ENCODE measurements at places on chromosomes 2 and 18.

GRCh38 chr2:207676827-207677354 lies 34.5 kb upstream of the CCNYL1 start:
- DNase-seq = peak; percentile 36

DNA sequence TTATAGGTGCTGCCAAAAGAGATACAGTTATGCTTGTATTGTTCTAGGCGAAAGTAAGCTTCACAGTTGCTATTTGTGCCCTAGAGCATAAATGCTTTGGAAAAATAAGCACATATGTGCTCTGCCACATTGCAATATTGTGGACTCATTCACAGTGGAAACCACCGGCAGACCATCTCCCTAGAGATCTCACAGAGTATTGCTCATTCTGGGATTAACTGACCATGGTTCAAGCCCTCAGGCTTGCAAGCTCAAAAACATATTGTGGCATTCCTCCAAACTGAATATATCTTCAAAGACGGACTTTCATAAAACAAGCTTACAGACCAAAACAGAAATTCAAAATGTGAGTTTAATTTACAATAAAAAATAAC lies 158.2 kb upstream of the CCDC150 start:
- DNase-seq = no peak

DNA sequence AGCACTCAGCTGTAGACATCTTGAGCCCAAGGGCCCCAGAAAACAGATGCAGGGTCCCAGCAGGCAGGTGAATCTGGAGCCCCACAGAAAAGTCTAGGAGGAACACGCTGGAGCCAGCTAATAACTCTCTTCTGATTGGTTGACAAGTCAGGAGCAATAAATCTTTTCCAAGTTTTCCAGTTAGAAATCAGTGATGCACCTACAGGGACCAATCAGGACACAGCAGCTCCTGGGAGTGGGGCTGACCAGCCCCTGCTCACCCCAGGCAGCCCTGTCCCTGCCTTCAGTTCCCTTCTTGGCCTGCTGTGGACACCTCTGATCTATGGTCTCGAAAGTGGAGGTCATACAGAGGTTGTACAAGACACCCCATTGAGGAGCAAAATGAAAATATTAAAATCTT lies 75.7 kb downstream of the KCNF1 start:
- no peak for DNase-seq

DNA sequence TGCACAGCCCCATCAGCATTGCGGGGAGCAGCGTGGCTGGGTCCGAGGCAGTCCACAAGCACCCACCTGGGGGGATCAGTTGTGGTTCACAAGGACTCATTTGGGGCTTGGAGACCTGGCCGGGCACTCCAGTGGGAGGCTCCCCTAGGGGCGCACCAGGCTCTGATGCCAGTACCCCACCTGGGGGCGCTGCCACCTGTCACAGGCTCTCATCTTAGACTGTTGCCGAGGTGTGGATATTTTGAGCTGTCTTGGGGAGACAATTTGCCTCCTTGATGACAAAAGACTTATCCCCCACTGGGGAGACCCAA lies 3.0 kb downstream of the ADRA2B start:
- DNase-seq = no peak

GRCh38 chr2:105795575-105795934 lies 50.8 kb downstream of the NCK2 start:
- DNase-seq = peak; percentile 48

- DNase-seq = no peak
Observed at GRCh38 chr2:181240844-181241243, 216.3 kb upstream of the ITGA4 start.

- DNase-seq = no peak
Observed at GRCh38 chr2:85430752-85431569, 12.4 kb downstream of the SH2D6 start.

DNA sequence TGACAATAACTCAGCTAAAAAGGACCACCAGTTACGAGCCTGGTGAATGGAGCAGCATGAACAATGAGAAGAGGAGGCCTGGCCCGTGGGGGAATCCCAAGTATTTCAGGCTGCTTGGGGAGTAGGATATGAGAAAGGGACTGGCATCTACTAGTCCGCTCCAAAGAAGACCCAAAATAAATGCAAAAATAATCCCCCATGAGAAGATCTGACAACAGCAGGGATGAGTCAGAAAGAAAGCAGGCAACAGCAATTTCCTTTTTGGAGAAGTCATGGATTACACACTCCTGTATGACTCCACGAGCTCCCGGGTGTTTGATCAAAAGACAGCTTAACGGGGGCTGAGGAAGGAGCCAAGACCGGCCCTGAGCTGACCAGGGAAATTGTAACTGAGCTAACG lies 111.4 kb downstream of the SOX11 start:
- DNase-seq = no peak

- DNase-seq = no peak
Observed at GRCh38 chr2:232903989-232904388, 33.9 kb downstream of the SNORC start.

Measured in MV-4-11 (cell line).